ENCODE measurements at places on chromosomes 3 and 15.

GRCh38 chr3:121295452-121295851, 250.3 kb downstream of the POLQ start:
- no peak for DNase-seq

GRCh38 chr3:140898340-140899180, 43.1 kb upstream of the SLC25A36 start:
- DNase-seq, result no peak

- no peak for DNase-seq
Observed at GRCh38 chr15:68303560-68304436, 26.3 kb downstream of the FEM1B start.

DNA sequence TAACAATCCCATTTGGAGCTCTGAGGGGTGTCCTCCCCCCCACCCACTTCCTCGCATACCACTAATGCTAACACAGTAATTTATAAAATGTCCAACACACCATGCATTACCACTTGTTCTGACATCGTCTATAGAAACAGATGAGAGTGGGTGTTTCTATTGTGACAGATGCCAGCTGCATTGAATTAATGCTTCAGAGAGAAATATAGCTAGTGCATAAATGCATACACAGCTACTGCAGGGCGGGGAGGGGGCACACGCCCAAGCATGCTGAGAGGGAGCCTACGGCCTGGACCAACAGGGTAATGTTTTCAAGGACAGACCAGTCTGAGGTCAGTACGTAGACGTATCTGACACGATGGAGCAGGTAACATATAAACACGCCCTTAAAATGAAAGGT, 106.0 kb upstream of the FEZF2 start:
- no peak for DNase-seq

GRCh38 chr3:196486263-196486662, 17.3 kb downstream of the RNF168 start:
- DNase-seq, result no peak

GRCh38 chr15:89371228-89372044, 36.8 kb upstream of the POLG start:
- no peak for DNase-seq

GRCh38 chr15:60721257-60721626, 242.3 kb upstream of the ICE2 start:
- no peak for DNase-seq

DNA sequence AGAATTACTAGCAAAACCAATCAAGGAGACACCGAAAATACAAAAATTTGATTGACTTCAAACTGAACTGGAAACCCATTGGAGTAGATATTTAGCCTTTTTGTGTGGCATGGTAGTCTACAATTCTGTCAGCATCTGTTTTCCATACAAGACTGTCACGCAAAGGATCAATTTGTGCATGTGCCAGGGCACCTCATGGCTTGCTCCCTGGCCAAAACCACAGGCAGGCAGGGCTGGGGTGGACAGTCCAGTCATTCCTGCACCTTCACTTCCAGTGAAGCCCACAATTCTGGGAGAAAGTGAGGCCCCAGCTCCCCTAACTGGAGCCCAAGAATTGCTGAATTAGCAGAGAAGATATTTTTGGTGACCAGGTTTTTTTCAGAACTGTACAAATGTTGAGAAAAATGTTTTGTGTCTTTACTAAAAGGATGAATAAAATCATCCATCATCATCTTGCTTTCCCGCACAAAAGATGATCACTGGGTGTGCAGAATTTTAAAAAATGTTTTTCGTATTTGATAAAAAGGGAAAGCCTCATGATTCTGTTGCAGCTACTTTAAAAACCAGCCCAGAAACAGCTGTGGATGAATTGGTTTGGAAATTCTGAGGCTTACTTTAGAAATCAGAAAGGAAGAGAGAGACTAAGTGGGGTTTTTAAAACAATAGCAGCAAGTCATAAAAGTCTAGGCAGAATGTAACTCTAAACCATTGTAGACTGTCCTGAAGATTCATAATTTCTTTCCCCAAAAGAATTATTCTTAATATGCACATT, 86.4 kb downstream of the PCCB start:
- DNase-seq, result no peak

DNA sequence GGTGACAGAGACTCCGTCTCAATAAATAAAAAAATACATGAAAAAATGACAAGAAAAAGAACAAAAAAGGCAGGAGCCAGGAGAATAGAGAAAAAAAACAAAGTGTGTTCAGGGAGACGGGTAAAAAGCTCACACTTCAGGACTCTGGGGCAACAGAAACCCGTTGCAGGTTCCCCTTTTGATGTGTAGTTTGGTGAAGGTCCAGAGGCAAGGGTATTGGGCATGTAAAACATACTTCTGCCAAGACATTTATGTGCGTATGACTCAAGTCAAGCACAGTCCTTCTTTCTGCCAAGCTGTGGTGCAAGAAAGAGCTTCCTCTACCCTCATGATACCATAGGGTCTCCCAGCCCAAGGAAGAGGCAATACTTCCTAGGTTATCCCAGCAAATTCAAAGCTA, 33.4 kb upstream of the STRIT1 start:
- DNase-seq, result no peak

DNA sequence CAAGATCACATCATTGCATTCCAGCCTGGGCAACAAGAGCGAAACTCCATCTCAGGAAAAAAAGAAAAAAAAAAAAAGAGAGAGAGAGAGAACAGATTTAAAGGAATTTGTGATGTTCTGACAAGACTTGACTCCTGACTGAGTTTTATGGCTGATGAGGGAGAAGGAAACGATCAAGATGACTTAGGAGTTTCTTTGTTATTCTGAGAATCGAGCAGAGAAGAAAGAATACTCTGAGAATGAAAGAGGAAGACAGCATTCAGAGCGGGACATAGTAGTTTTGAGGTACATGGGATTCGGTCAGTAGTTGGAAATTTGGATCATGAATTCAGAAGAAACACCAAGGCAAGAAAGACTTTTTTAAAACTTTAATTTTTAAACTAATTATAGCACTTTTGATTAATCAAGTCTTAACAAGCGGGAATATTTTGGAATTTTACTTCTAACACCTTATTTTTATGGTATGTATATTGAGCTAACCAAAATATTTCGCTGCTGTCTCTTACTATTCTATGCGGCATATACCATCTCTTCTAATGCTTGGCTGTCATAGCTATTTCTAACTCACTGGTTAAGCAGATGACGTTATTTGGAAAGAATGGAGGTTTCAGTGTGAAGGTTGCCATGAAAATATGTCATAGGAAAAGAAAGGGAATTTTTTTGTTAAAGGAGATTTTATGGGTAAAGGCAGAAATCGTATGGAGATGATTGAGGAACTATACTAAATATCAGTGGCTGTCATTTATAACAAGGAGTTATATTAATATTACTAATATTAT, 644.1 kb downstream of the RBMS3 start:
- no peak for DNase-seq

- no peak for DNase-seq
Observed at GRCh38 chr3:82261013-82261412, 499.6 kb upstream of the GBE1 start.

- no peak for DNase-seq
Observed at GRCh38 chr15:72272997-72273352, 621 bp upstream of the PARP6 start.

DNA sequence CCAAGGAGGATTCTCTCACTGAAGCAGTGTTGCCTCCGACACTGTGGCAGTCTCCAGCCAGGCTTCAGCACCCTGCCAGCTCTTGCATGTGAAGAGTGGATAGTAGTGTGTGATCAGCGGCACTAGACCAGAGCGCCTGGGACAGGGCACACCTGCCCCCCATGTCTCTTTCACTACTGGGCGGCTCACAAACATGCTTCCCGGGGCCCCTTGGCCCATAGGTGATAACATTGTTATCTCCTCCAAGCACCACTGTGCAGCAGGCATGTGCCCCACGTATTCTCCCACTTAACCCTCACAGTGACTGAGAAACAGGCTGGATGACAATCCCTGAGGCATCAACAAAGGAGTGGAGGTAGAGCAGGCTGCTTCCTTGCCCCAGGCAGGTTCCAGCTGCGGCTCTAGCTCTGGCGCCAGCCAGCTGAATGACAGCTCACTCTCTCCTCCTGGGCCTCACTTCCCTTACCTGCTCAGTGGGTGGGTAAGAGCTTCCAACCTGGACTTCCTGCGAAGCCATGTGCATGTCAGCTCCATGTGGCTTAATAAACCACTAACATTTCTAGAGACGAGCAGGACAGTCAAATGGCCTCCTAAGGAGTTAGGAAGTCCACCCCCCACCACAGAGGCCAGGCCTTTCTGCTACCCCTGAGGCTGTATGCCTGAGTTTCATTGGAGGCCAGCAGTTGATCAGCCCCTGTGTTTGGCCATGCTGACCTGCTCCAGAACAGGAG, 37.8 kb downstream of the KLF13 start:
- no peak for DNase-seq

- DNase-seq, result no peak
Observed at GRCh38 chr15:85600001-85600400, 194.7 kb downstream of the KLHL25 start.

- no peak for DNase-seq
Observed at GRCh38 chr15:96362011-96362754, 31.7 kb downstream of the NR2F2 start.

DNA sequence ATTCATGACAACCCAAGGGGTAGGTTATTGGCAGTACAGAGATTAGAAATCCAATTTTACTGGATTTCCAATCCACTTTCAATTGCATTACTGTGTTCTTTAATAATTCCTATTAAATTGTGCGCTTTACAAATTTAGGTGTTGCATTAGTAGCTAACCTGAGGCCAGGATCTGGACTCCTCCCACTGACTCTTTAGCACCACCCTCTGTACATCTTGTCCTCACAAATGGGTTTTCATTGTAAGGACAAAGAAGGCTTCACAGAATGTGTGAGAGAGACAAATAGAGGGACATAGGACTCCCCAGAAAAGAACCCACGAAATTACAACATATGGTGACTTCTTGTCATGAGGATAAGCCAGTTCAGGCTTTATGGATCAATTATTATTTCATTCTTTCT, 643.1 kb upstream of the NAALADL2 start:
- no peak for DNase-seq

DNA sequence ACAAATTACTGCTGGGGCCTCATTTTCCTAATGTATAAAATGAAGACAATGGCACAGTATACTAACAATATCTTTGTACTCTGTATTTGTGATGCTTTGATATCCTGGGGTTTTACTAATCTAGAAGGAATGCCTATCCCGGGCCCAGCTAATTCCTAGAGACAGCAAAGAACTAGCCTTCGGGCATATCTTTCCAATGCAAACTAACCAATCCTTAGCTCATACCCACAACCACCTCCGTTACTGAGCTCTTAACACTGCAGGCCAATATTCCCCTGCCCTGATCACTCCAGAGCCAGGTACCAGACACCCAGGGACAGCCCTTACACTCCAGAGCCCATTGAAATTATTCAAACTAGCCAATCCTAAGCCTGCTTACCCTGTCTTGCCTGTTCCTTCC, 309.0 kb downstream of the ULK4 start:
- DNase-seq, result no peak

GRCh38 chr3:71129611-71130431, 453.7 kb downstream of the FOXP1 start:
- no peak for DNase-seq

GRCh38 chr15:36232491-36232890, 346.9 kb upstream of the CDIN1 start:
- no peak for DNase-seq

- no peak for DNase-seq
Observed at GRCh38 chr15:48553559-48553958, 92.0 kb downstream of the FBN1 start.

DNA sequence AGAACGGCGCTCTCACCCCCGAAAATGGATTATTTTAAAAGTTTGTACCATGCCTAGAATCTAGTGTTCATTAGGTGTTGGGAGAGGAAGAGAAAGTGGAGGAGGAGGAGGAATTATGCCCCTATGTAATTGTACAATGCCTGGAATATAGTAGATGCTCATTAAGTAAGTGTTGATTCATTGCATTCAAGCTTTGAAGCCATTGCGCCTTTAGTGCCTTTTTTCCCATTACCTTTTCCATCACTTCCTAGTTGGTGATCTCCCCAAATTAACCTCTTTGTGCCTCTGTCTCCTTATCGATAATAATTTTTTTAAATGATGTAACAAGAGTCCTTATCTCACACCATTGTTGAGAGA, 220.7 kb upstream of the PRICKLE2 start:
- no peak for DNase-seq

GRCh38 chr3:94522488-94522887, 459.6 kb downstream of the NSUN3 start:
- peak; percentile 35 for DNase-seq

- DNase-seq, result no peak
Observed at GRCh38 chr3:128345196-128345595, 121.5 kb downstream of the DNAJB8 start.

DNA sequence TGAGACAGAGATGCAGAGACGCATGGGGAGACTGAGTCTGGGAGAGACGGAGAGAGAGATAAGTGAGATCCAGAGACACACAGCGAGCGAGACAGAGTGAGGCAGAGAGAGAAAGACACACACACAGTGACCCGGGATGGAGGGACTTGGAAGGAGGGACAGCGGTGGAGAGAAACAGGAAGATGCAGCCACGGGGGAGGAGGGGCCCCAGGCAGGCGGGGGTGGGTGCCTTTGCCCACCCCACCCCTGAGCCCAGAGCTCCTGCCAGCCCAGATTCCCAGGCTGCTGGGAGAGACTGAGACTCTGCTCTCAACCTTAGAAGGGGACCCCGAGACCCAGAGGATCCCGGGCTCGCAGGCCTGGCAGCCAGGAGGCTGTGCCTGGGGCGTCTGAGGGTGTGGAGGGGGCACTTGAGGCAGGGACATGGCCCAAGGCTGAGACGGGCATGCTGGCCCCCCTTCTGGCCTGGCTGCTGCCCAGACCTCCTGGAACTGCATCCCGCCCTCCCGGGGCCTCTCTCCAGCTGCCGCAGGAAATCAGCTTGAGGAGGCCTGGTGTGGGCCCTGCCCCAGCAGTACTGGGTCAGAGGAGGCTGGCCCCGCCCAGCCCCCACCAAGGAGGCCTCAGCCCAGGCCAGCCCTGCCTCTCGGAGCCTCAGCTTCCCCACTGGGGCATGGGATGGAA, 18.1 kb downstream of the H1-8 start:
- DNase-seq, result no peak
